ENCODE measurements at places on chromosomes 11 and 22. TPM values are rescaled to one million over a fixed set of nuclear protein-coding genes. Genes with fewer than 3 reads are reported as not detected.

DNA sequence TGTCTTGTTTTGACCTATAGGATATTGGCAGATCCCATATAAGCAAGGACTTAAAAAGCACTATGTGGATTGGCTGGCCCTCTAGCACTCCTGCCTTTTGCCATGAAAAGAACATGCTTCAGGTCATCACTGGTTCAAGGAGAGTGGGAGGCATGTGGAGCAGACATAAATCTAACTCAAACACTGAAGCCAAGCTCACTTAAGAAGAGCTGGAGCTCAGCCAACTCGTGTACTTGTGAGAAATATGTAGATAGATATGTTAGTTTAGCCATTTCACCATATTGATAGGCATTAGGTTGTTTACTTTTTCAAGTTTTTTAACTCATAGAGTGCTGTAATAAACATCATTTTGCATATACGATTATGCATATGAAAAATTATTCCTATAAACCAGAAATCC is 19.9 kb upstream of the BBOX1 start:
- H3K4me1 ChIP-seq = no peaks in the 10 kb centered on the region
- DNase-seq = peak; percentile 44
- H3K36me3 ChIP-seq = no peaks in the 10 kb centered on the region
- no peak overlapping the region for H3K27ac ChIP-seq
- peaks cover 52% of the 10 kb centered on the region for H3K27me3 ChIP-seq
- no peak overlapping the region for H3K4me3 ChIP-seq

CDPF1 gene
- total RNA-seq = 7.0 TPM

- no peak overlapping the region for H3K27ac ChIP-seq
- H3K27me3 ChIP-seq = no peaks in the 10 kb centered on the region
- H3K36me3 ChIP-seq = no peaks in the 10 kb centered on the region
- no peak overlapping the region for H3K4me3 ChIP-seq
These were observed 723 bp upstream of the C22orf31 start for GRCh38 chr22:29062286-29062821.

POU2AF3 gene
- total RNA-seq = 0.77 TPM

- no peak overlapping the region for H3K27ac ChIP-seq
- H3K4me3 ChIP-seq = no peak overlapping the region
- H3K4me1 ChIP-seq = no peaks in the 10 kb centered on the region
- H3K27me3 ChIP-seq = peaks cover 27% of the 10 kb centered on the region
These were observed 7.6 kb downstream of the MS4A4E start for GRCh38 chr11:60235321-60235720.

DNA sequence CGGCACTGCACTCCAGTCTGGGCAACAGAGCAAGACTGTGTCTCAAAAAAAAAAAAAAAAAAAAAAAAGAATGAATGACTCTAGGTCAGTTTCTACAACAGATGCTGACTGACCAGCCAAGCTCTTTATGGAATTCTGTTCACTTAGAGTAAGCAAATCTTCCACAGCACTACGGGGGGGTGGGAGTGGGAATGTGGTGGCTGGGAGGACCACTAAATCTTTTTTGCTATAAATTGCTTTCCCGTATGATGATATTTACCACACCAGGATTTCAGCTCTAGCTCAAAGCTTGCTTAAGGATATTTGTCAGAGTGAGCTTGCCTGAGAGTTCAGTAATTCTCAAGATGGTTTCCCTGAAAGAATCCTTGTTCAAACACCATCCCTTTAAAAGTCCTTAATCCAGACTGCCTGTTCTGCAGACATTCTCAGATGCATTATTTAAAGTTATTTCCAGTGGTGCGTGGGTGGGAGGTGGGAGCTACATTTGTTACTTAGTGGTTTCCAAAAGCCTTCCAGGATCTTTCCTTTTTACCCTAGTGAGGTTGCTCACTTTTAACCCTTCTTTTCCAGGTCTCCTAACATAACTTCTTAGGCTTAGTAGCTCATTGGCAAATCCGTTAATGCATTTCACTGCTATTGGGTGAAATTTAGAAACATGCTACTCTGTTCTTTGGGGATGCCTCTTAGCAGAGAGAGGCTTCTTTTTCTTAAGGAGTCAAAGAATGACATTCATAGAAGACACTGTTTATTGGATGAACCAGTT is 65.9 kb downstream of the UBASH3B start:
- H3K27ac ChIP-seq = no peak overlapping the region
- H3K27me3 ChIP-seq = no peaks in the 10 kb centered on the region
- DNase-seq = no peak
- peaks cover 13% of the 10 kb centered on the region for H3K4me1 ChIP-seq
- H3K36me3 ChIP-seq = no peaks in the 10 kb centered on the region

DNA sequence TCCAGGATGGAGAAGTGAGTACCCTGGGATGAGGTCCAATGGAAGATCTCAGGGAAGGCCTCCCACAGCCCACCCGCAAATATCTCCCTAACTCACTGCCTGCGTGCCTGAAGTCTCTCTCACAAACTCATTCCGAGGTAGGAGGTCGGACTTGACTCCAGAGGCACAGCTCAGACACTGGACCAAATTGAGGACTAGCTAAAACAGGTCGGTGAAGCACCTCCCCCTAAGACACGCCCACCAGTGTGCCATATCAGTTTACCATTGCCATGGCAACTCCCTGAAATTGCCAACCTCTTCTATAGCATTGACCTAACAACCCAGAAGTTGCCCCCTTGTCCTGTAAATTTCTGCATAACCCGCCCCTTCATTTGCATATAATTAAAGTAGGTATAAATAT is 17.5 kb downstream of the RPL3 start:
- no peaks in the 10 kb centered on the region for H3K4me1 ChIP-seq
- H3K4me3 ChIP-seq = no peak overlapping the region
- H3K36me3 ChIP-seq = no peaks in the 10 kb centered on the region
- H3K27me3 ChIP-seq = no peaks in the 10 kb centered on the region

- H3K27ac ChIP-seq = no peak overlapping the region
- H3K4me1 ChIP-seq = no peaks in the 10 kb centered on the region
- H3K36me3 ChIP-seq = no peaks in the 10 kb centered on the region
These were observed 13.0 kb downstream of the LIF start for GRCh38 chr22:30233582-30233981.

DNA sequence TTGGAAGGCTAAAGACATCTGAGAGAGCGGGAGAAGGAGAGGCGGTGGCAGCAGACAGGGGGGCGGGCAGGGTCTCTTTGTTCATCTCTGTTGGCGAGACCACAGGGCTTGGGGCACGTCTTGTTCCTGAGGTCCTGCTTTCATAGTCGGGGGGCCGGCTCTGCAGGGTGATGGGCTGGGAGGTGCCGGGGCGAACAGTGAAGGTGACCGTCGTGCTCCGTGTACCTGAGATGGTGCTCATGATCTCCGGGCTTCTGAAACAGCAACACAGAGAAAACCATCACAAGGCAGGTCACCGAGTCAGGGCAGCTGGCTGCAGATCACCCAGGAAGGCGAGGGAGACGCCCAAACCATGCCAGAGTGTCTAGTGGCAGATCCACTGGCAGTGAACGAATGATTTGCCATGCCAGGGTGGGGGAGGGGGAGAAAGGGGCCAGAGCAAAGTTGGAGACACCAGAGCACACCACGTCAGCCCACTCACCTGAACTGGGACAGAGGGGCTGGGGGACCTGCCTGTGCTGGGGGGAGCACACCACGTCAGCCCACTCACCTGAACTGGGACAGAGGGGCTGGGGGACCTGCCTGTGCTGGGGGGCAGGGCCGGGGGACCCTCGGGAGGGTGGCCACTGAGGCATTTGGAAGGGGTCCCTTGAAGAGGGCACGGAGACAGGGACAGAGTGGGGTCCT is 75.0 kb downstream of the CTTN start:
- H3K36me3 ChIP-seq = no peaks in the 10 kb centered on the region
- H3K27me3 ChIP-seq = no peaks in the 10 kb centered on the region
- no peak overlapping the region for H3K4me3 ChIP-seq
- H3K27ac ChIP-seq = no peak overlapping the region
- no peak for DNase-seq

DNA sequence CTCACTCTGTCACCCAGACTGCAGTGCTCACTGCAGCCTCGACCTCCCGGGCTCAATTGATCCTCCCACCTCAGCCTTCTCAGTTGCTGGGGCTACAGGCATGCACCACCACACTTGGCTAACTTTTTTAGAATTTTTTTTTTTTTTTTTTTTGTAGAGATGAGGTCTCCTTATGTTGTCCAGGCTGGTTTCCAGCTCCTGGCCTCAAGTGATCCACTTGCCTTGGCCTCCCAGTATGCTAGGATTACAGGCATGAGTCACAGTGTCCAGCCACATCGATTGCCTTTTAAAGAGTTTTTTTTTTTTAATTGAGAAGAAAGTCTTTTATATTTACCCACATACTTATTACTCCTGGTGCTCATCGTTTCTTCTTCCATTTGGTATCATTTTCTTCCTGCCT is 30.0 kb downstream of the PARVG start:
- DNase-seq = no peak
- H3K4me3 ChIP-seq = no peak overlapping the region
- no peaks in the 10 kb centered on the region for H3K36me3 ChIP-seq
- no peaks in the 10 kb centered on the region for H3K27me3 ChIP-seq

Measured in A673 (cell line).